ENCODE measurements at places on chromosomes 11 and 22.

- DNase-seq: no peak
These were observed 561 bp downstream of the FXYD2 start for GRCh38 chr11:117823946-117824420.

DNA sequence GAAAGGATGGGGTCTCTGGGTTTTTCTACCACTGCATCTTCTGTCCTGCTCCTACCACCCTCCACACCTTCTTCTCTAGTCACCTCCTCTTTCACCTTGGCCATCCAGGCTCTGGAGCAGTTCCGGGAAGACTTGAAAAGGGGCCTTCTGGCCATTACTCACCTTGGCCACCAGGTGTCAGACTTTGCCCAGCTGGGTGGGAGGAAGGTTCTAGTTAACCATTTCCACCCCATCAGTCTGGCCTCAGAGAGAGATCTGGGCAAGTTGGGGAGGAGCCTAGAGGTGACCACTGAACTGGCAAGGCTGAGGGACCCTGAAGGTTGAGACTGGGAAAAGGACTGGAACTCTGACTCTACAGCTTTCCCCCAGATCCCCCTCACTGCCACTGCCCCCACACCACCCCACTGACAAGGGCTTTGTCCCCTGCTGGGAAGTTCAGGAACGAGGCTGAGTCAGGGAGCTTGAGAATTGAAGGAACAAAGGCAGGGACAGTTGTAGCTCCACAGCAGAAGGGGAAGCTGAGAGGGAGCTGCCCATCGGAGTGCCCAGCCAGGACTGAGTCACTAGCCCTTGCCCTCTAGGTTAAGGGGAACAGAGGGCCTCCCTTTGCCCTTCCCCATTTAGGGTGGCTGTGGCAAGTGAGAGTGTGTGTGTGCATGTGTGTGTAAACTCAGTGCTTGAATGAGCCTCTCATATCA lies 3.7 kb upstream of the POLD4 start:
- DNase-seq: no peak

DNA sequence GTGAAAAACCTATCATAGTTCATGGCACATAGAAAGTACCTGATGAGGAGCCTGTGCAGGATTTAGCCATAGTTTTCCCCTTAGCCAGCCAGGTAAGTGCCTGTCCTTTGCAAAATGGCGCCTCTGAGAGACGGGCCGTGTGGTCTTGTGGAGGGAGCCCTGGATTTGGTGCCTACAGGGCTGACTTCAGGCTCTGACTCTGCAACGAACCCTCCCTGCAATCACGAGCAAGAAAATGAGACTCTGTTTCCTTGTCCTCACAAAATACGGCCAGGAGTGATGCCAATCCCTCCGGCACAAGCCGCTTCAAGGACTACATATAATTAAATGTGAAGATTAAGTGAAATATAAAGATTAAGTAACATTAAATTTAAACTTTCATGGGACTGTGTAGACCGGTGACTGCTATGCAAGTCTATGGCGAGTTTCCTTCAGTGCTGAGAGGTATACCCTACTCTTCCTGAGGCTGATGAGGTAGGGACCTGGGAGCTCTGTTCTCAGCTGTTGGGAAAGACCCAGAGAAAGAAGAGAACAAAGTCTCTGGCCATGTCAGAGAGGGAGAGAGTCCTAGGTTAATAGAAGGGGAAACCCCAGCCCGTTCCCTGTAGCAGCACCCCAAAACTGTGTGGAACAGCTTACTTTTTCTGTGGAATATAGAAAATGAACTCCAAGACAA lies 6.1 kb upstream of the CXCR5 start:
- no peak for DNase-seq

GRCh38 chr22:36386900-36387708 lies 663 bp downstream of the MYH9 start:
- no peak for DNase-seq

DNA sequence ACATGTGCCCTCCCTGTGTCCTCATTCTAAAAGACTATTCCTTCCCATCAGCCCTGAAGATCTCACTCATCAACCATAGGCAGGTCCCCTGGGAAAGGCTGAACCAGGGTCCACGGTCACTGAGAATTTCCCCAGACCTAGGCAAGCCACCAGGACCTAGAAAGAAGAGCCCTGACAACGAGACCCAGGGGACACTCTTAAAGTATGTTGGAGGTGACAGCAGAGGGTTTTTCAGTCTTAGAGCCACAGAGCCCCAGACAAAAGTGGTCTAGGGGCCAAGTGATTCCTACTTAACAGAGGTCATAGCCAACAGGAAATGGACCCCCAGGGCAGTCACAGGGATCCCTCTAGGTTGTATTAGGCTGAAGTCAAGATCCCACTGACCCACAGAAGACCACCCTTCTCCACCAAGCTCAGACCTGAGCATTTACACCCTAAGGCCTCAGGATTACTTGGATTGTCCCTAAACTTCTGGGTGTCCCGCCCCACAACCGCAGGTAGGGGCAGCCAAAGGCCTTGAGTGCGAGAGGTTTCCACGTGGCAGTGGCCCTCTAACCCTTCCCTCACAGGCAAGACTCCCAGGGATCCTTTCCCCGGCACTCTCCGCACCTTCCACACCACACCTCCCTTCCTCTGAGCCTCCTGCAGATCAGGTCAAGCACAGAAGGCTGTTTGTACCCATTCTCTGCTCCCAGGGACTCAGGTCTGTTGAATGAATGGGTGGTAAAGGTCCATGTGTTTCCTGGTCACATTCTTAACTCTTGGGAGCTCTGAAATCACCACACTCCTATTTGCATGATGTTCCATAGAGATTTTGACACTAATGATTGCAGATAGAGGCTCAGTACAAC lies 12.3 kb downstream of the POU2AF1 start:
- no peak for DNase-seq

GRCh38 chr11:69355346-69355940 lies 61.5 kb downstream of the MYEOV start:
- no peak for DNase-seq

GRCh38 chr22:22884888-22885840 lies 2.5 kb upstream of the IGLL5 start:
- DNase-seq: no peak

- no peak for DNase-seq
These were observed 107.7 kb upstream of the LDLRAD3 start for GRCh38 chr11:35836205-35836604.

DNA sequence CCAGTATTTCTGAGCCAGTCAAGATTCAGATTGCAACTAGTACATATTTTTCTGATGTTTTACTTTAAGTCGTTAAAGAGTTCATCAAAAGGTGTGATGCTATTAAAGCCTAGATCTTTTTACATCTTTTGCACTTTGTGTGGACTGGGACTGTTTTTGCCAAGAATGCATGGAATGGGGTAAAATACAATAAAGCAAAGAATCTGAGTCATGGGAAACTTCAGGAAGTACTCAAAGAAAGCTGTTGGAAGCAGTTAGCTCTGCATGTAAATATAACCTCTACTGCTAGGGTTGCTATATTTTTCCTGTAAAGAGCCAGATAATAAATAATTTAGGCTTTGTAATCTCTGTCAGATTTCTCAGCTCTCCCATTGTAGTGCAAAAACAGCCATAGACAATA lies 20.9 kb downstream of the ATXN10 start:
- DNase-seq: no peak

DNA sequence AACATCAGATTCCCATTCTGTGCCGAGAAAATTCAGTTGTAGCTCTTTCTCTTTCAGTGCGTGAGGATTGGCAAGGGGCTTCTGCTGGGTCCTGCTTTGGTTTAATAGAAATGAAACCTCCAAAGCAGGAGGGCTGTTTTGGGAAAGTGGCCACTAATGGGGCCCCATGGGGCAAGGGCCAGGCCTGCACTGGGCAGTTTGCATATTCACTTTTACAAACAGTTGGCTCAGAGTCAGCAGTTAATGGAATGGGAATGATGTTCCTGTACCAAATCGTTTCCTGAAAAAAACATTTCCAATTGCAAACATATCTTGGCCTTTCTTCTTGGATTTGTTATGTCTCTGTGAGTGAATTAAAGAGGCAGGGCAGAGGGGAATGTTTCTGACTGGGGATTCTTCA lies 92.1 kb downstream of the PARVA start:
- DNase-seq: no peak

- DNase-seq: no peak
These were observed 91.9 kb downstream of the CSTPP1 start for GRCh38 chr11:47028195-47029093.

- no peak for DNase-seq
These were observed 32.3 kb upstream of the ME3 start for GRCh38 chr11:86704710-86705109.

GRCh38 chr11:131746201-131746600 lies 375.8 kb downstream of the NTM start:
- no peak for DNase-seq

- DNase-seq: no peak
These were observed 18.1 kb downstream of the JHY start for GRCh38 chr11:122900587-122901202.

GRCh38 chr22:16699326-16699725 lies 106.7 kb upstream of the CCT8L2 start:
- no peak for DNase-seq

GRCh38 chr11:15909937-15910598 lies 446.3 kb downstream of the SOX6 start:
- DNase-seq: no peak

DNA sequence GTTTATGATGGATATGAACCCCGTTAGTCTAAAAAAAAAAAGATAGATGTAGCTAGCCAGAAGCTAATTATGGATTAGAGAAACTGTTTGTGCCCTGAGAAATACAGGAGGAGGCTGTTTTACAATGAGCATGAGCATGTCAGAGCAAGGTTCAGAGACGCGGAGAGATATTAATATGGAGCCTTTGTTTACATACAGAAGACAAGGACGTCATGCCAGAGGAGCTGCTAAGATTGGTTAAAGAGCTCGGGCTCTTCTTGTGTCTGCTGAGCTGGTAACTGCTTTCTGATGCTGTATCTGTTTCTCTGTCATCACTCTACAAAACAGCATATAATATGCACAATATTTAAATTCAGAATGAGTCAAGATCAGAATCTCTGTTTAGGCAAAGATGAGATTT lies 24.9 kb upstream of the CCDC89 start:
- DNase-seq: no peak

DNA sequence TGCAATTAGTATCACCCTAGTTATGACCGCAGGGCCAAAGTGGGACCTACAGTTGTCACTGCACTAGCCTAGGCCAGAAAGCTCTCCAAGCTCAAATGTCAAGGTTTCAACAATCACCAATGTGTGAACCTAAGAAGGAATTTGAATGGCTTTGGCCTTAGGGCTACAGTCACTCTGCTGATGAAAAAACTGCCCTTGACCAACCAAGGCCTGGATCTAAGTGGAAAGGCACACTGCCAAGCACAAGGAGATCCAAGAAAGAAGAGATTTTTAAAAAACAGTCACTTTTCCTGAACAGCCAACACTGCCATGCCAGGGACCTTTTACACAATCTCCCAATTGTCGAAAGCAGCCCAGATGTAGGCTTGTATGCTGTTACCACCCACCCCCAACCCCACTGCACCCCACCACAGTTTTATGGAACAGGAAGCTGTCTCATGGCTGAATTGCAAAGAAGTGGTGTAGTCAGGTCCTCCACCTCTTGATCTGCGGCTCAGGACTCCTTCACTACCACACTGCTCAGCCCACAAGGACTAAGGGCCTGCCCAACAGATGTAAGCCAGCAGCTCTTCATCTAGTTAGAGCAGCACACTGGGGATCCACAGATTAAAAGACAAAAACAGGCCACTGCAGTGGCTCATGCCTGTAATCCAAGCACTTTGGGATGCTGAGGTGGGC lies 32.9 kb downstream of the SMCO4 start:
- DNase-seq: no peak

DNA sequence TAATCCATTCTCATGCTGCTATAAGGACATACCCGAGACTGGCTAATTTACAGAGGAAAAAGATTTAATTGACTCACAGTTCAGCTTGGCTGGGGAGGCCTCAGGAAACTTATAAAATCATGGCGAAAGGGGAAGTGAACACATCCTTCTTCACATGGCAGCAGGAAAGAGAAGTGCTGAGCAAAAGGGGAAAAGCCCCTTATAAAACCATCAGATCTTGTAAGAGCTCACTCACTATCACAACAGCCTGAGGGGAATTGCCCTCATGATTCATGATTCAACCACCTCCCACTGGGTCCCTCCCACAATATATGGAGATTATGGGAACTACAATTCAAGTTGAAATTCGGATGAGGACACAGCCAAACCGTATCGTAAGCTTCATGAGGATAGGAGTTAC lies 3.8 kb upstream of the CYB5R2 start:
- DNase-seq: no peak

- DNase-seq: no peak
These were observed 51.5 kb upstream of the POU2AF2 start for GRCh38 chr11:111193924-111194490.

GRCh38 chr22:36285545-36285944 lies 32.6 kb downstream of the APOL1 start:
- DNase-seq: no peak

- no peak for DNase-seq
These were observed at the start of gene C1QTNF5 for GRCh38 chr11:119340335-119341221. TSS of gene C1QTNF5 (minus strand) at chr11:119340883. CDS start at chr11:119340397, 486 bp downstream.

GRCh38 chr11:35141571-35141971 lies 2.6 kb downstream of the CD44 start:
- DNase-seq: no peak

GRCh38 chr11:71548716-71549151 lies 514 bp downstream of the KRTAP5-9 start:
- DNase-seq: no peak

- no peak for DNase-seq
These were observed 10.8 kb downstream of the B4GALNT4 start for GRCh38 chr11:380095-380480.

GRCh38 chr11:131511794-131512193 lies 141.4 kb downstream of the NTM start:
- DNase-seq: no peak

- DNase-seq: no peak
These were observed 40.4 kb downstream of the ARFGAP2 start for GRCh38 chr11:47136327-47136726.

GRCh38 chr11:62707277-62707861 lies at the start of the genes BSCL2 and GNG3:
TSS of gene BSCL2 (minus strand) at chr11:62707424. CDS start at chr11:62707195, 229 bp downstream.
TSS of gene GNG3 (plus strand) at chr11:62707676. CDS start at chr11:62708296, 620 bp downstream.
- DNase-seq: no peak

- DNase-seq: no peak
These were observed 5.5 kb downstream of the SEPTIN3 start for GRCh38 chr22:41974691-41975290.

DNA sequence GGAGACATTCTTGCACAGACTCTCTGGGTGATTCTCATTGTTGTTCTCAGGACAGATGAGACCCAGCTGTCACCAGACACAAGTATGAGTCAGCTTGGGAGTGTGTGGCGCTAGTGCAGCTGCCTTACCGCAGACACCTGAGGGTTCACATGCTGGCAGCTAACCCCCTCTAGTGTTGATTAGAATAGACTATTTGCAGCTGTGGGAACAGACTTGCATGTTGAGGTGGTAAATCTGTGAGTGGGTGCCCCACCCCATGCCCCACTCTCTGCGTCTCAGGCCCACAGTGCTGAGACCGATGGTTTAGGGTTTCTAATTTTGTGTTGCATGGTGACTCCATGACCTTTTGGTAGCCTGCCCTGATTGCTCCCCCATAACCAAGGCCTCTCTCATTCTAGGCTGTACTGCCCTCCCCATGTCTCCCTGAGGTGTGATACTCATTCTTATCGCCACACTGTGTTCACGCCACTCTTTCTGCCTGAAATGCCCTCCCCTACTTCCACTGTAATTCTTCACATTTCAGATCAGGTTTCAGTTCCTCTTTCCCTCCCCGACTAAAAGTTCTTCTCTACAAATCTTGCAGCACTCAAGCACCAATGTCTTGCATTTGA lies 73.7 kb upstream of the KIRREL3 start:
- no peak for DNase-seq

GRCh38 chr11:84437071-84437980 lies 1151.2 kb upstream of the CCDC90B start:
- DNase-seq: no peak

All from stimulated activated CD4-positive, alpha-beta T cell treated with anti-CD3 and anti-CD28 coated beads, Interleukin-1b, Interleukin-23, amount 100 ng/mL, for 1 hour (primary cell).